ENCODE measurements at places on chromosomes 2 and 18.

DNA sequence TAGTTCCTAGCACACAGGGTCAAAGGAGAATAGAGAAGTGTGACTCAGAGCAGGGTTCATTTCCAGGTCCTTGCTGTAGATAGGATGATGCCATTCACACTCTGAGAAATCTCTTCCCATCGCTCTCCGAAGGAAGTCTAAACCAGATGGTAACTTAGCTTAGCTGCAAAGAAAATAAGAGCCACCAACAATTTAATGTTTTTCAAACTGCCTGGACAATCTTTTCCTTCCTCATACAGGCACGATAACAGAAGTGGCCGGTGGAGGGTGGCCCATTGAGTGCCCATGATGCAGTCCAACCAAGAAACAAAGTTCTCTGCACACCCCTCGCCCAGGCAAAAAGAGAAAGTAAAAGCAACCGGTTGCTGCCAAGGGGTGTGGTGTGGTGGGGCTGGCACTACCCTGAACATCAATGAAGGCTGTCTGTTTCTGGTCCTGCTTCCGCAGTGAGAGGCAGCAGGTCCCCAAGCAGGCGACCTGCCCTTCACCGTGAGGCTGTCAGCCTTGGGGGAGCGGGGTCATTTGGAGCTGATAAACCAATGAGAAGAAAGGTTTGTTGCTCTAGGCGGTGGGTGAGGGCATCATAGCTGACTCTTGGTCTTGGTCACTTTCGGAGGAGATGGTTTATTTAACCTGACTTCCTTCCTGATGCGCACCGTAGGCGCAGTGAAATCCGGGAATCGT lies 105.6 kb upstream of the CD302 start:
- peak; percentile 52 for DNase-seq

GRCh38 chr2:106863387-106863786 lies 22.6 kb downstream of the ST6GAL2 start:
- DNase-seq, result peak; percentile 3

GRCh38 chr18:26803643-26804042 lies 61.9 kb downstream of the AQP4 start:
- no peak for DNase-seq

DNA sequence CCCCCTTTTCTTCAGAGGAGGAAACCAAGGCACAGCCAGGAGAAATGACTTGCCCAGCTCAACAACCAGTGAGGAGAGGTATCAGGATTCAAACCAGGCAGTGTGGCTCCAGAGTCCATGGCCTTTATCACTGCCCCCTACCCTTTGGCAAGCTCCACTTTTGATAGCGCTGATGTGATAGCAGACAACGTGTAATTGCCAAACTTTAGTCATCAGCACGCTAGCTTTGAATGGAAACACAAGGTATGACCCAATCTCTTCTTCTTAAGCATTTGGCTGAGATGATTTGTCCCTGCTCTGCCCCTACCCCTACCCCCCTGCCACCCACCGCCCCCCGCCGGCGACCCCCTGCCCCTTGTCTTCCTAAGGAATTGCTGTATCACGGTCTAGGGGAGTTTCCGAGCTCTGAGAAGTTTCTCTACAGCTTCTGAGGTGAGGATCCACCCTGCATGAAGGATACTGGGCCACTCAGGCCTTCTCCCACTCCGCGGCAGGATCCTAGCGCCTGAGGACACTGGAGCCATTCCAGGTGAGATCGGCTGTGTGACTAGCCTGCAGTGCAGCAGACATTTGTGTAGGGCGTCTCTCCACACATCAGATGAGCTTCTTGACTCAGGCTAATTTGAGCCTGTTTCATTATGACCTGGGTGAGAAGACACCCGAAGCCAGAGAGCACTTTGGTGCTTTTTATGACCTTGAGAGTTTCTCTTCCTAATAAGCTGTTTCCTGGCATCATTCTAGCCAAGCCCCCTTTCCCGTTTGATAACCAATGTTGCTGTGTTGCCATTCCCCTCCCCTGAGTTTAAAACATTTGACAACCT lies 75.1 kb upstream of the MAP4K4 start:
- no peak for DNase-seq

GRCh38 chr2:190404487-190404886 lies 3.7 kb upstream of the MFSD6 start:
- DNase-seq, result peak; percentile 44

DNA sequence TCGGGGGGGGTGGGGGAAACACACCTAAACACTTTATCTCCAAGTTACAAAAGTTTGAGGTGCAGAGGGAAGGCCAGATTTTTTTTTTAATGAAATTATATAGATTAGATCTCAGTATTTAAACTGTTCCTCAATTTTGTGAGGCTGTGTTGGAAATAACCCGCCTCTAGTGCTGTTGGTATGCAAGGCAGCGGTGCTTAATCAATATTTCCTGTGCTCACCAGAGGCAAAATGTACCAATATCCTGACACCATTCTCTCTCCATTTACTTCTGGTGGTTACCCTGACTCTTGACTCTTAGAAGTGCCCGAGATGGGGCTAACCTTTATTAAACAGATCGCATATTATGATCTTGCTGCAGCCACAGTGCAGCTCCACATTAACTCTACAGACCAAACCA lies 54.8 kb upstream of the EML6 start:
- DNase-seq, result no peak

GRCh38 chr2:9360110-9360509 lies 63.2 kb downstream of the ITGB1BP1 start:
- DNase-seq, result no peak

DNA sequence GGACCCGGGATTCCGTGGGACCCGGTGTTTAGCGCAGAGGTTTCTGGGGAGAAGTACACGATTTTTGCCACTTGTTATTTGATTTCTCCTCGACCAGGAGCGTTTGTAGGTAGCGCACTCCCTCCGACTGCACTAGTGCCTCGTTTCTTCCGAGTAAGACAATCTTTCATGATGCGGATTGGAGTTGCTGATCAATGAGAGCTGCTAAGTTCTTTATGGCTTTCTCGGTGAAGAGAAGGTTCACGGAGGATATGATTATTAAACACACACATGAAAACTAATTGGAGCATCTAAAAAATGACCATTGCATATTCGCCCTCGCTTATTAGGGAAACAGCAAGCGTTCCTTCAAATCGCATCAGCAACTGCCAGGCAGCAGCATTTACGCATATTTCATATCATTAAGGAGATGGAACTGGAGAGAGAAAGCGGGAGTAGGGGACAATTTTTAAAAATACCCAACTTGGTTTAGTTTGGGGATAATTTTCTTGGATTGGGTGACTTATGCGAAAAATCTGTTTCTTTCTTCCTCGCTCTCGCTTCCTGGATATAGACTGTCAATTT lies 616 bp downstream of the EML6 start:
- peak; percentile 18 for DNase-seq

- DNase-seq, result peak; percentile 83
Observed at GRCh38 chr2:223860809-223861738, 23.7 kb upstream of the AP1S3 start.
